Endothelial cell of umbilical vein (primary cell): ENCODE measurements at places on chromosomes 12 and 14.

DNA sequence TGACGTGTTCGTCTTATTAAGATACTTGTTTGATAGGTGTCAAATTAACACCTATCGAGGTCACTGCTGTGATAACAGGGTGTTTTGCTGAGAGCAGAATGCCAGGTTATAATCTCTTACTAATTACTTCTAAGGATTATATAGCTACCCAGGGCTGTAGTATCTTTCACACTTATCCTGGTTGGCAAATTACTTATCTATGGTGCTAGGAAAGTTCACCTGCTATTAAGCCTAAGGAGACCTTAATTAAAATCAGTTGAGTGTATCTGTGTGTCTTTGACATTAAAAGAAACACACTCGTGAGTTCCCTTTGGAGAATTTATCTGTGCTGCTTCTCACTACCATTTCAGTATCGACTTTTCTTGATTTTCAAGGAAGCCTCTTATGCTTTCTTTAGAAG, 301.6 kb upstream of the SLC16A7 start:
- no peak for DNase-seq

- no peak for DNase-seq
Measured at GRCh38 chr14:67492538-67492937, 4.0 kb upstream of the TMEM229B start.

DNA sequence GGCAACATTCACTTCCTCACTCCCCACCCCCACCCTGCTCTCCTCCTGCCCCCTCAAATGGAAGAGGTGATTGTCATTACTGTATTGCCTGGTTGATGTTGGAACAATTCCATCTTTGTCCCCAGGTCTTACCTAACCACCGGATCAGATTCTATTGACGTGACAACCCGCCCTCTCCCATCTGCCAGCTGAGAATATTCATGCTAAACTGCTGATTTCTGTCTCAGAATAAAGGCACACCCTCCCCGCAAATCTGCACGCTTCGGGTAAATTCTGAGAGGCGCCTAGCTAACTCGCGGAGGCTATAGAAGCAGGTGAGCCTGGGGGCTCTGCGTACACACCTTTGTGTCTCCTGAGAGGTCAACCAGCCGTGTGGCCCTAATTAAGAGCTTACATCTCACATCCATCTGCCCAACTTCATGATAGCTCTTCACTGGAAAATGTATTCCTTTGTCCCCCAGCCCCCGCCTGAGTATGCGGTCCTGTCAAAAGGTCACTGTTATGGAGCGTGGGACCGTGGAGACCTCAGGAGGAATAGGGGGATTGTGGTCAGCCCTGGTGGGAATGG, 1054.3 kb downstream of the VRK1 start:
- no peak for DNase-seq

GRCh38 chr14:37181441-37181840, 9.0 kb upstream of the SLC25A21 start:
- no peak for DNase-seq

DNA sequence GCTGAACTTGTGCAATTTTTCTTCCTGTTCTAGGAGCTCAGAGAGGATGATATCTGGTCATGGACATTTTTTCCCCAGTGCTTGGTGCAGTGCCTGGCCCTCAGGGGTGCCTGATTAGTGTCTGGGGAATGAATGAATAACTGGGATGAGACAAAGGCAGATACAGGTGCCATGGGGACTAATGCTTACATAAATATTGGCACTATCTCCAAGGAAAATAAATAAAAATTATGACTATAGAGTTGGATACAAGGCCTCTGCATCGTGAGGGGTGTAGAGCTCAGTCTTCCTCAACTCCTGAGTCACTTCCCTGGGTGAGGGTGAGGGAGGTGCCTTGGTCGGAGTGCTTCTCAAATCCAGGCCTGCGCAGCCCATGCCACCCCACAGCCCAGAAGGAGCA, 188.6 kb downstream of the KCNA5 start:
- no peak for DNase-seq

- DNase-seq: no peak
Measured at GRCh38 chr12:108060067-108060466, 69.0 kb upstream of the WSCD2 start.

DNA sequence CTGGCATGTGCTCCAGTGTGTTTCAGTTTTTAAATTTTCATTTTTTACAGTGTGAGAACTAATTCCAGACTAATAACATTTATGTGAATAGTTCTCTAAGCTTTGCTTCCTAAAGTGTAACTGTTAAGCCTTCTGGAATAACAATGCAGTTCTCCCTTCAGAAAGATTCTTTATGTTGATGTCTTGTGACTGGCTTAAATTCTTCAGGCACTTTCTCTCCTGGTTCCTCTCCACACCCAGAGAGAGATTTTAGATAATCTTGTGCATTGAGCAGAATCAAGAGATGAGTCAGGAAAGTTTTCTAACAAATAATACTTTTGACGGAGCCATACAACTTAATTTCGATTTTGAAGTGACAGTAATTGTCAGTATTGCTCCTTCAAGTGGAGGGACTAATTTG, 118.5 kb downstream of the RAD51B start:
- no peak for DNase-seq

DNA sequence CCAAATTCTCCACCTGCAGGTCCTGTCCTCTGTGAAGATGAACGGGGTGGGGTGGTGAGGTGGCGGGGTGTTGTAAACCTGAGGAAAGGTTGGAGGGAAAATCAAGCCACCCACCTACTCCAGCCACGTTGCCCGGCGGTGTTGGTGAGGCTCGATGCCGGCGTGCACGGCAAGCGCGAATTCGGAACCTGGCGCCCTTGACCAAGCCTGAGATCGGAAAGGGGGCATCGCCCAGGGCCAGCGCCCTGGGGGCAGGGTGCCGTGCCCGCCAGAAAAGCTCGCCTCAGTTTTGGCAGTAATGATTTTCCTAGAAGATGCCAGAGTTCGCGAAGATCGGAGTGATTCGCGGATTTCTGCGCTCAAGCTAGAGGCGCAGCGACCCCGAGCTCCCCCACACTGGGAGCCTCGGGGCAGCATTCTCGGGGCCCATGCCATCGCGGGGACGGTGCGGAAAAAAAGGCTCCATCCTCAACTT, 817 bp downstream of the STXBP6 start:
- no peak for DNase-seq

DNA sequence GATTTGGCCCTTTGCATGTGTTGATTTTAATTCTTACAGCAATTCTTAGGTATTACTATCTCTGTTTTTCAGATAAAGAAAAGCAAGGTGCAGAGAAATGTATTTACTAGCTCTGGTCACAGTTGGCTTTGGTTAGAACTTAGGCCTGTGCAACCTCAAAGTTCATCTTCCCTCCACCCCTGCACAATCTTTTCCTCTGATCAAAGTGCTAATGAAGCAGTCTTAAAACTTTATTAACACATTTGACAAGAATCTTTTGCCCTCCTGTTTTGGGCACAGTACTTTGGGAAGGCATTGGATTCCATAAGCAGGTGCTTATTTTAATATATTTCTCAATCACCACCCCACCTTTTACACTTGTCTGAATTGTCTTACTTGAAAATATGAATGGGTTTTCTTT, 2.7 kb downstream of the IRAK4 start:
- DNase-seq: no peak

GRCh38 chr12:107917912-107918800, 143.7 kb downstream of the ASCL4 start:
- DNase-seq: no peak

DNA sequence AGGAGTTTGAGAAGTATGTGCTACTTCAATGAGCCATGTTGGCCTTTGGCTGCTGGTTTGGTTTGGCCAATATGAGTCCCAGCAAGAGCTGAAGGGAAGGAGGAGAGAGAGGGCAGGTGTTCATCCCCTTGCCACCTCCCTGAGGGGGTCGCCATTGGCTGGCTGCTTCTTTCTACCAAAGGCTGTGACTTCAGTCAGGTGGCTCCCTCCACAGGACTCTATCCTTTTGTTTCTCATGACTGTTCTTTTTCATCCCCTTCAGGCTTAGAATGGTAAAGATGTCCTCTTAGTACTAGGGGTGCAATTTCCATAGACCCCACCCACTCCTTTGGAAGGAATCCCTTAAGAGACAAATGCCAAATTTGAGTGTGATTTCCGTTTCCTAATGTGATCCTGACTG, 31.2 kb upstream of the OTOGL start:
- no peak for DNase-seq

DNA sequence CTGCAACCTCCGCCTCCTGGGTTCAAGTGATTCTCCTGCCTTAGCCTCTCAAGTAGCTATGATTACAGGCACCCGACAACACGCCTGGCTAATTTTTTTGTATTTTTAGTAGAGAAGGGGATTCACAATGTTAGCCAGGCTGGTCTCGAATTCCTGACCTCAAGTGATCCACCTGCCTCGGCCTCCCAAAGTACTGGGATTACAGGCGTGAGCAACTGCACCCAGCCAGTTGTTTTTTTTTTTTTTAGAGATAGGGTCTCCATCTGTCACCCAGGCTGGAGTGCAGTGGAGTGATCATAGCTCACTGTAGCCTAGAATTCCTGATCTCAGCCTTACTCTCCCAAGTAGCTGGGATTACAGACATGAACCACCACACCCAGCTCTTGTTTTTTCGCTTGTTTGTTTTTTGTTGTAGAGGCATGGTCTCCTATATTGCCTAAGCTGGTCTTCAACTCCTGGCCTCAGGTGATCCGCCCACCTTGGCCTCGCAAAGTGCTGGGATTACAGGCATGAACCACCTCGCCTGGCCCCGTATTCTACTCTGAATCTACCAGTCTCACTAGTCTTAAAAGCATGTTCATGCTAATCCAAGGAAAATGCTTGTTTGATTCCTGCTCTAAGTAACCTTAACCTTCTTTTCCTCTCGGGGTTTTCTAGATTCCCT, 31.7 kb upstream of the STRN3 start:
- no peak for DNase-seq

GRCh38 chr14:63454863-63455622, 88.1 kb downstream of the PPP2R5E start:
- DNase-seq: no peak

GRCh38 chr12:93759512-93760081, 82.4 kb downstream of the CRADD start:
- peak; percentile 43 for DNase-seq

DNA sequence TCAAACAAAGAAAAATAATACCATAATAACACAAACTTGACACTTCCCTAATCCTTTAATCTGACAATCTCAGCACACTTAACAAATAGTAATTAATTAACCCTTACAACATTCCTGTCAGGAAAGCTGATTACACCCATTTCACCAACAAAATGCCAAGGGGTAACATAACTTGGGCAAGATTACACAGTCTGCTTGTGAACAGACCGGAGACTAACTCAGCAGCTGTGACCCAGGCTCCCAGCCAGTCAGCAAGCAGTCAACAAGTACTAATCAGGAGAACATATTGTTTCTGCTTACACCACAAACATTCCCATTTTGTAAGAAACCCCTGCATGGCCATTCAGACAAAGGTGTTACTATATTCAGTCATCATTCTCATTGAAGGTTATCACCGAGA, 592.5 kb upstream of the FLRT2 start:
- no peak for DNase-seq

GRCh38 chr12:127150028-127150427, 1116.9 kb upstream of the TMEM132C start:
- no peak for DNase-seq

DNA sequence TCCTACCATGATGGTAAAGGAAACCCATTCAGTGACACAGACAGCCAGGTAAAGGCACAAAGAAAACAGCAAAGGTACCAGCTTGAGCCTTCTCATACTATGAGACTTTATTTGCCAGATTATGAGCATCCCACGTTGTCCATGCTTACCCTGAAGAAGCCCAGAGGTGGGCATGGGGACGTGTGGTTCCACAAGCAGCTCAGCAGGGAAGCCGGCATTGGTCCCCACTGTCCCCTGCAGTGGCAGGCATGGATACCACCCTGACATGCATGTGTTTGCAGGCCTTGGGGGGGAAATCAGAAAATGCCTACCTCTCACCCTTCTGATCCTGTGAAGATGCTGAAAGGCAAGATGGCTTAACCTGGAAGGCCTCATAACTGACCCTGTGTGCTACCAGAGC, 183.1 kb downstream of the PIWIL1 start:
- no peak for DNase-seq

- no peak for DNase-seq
Measured at GRCh38 chr14:63598807-63599206, 42.9 kb downstream of the WDR89 start.

- no peak for DNase-seq
Measured at GRCh38 chr12:51480978-51481377, 56.3 kb downstream of the SLC4A8 start.

GRCh38 chr14:50222055-50222613, 9.2 kb downstream of the SOS2 start:
- no peak for DNase-seq

GRCh38 chr12:95605875-95606274, 54.6 kb upstream of the USP44 start:
- DNase-seq: peak; percentile 97

DNA sequence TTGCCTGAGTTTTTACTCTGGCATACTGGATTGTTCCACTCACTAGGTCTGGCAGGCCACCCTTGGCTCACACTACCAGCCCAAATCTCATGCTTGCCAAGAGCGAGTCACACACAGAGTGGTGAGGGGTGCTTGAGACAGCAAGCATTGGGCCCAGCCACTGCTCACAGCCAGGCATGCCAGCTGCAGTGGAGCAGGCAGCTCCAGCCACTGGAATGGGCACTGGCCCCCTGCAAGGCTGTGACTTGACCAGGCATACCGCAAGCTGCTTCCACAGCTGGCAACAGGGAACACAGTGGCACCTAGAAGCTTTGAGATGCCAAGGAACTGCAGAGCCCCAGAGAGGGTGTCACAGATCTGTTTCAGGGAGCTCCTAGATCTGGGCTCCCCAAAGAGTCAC, 488.5 kb downstream of the LRFN5 start:
- DNase-seq: no peak

- DNase-seq: no peak
Measured at GRCh38 chr14:23436327-23437132, 1.1 kb upstream of the MYH7 start.

DNA sequence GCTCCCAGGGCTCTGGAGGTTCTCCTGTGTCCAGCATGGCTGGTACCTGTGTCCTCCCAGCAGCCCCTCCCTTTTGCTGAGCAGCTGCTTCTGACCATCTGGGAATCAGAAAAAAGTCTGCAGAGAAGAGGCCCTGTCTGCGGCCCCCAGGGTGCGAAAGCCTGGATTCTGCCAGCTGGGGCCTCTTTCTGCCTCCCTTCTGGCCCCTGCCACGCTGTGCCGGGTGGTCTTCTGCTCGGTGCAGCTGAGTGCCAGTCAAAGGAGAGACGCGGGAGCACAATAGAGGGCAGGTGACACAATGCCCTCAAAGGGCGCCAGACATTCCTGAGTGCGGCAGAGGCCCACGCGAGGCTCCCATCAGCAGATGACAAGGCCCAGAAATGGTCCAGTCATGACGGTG, 12.6 kb downstream of the BTBD6 start:
- no peak for DNase-seq

GRCh38 chr14:105335735-105336476, 21.4 kb downstream of the PACS2 start:
- DNase-seq: no peak
